ENCODE measurements at places on chromosomes 6 and 20.

DNA sequence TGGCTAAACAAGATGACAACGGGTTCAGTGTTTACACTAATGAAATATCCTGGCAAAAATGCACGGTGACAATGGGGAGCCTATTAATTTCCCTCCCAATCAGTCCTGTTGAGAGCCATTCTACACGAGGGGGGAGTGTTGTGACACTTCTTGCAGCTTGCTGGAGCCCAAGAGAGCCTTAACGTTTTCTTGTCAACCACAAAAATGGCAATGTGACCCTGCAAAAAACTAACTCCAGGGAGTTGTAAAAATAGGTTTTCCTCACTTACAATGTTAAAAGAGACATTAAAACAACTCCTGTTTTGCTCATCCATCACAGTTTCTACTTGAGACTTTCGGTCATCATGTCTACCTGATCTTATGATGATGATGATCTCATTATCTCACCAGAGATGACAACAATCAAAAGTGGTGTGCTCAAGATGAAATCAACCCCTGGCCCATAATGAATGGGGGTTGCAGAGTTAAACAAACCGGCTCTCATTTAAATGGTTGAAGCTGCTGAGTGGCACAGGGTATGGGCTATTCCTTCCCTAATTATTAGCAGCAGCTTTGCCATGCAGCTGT is 57.9 kb downstream of the GJA10 start:
- no peak for DNase-seq

- DNase-seq = no peak
Observed at GRCh38 chr20:10739134-10739533, 65.3 kb upstream of the JAG1 start.

DNA sequence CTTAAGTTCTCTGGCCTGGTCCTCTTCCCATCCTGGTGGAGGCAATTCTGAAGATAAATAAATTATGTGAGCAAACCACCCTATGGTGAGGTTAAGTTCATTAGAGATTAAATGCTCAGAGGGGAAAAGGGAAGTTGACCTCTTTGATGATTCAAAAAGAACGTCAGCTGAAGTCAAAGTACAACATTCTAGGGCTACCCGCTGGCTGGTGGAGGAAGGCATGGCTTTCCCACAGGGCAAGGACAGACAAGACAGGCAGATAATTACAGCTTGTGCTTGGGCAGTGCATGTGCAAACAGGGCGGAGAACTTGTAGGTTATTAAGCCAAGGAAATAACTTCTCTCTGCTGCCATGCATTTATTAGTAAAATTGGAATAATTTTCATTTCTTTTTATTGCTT is 91.0 kb upstream of the SLC24A3 start:
- DNase-seq = no peak

- no peak for DNase-seq
Observed at GRCh38 chr20:25199473-25200260, 4.2 kb downstream of the ENTPD6 start.

GRCh38 chr6:6878887-6879585 is 228.7 kb upstream of the RREB1 start:
- DNase-seq = no peak

DNA sequence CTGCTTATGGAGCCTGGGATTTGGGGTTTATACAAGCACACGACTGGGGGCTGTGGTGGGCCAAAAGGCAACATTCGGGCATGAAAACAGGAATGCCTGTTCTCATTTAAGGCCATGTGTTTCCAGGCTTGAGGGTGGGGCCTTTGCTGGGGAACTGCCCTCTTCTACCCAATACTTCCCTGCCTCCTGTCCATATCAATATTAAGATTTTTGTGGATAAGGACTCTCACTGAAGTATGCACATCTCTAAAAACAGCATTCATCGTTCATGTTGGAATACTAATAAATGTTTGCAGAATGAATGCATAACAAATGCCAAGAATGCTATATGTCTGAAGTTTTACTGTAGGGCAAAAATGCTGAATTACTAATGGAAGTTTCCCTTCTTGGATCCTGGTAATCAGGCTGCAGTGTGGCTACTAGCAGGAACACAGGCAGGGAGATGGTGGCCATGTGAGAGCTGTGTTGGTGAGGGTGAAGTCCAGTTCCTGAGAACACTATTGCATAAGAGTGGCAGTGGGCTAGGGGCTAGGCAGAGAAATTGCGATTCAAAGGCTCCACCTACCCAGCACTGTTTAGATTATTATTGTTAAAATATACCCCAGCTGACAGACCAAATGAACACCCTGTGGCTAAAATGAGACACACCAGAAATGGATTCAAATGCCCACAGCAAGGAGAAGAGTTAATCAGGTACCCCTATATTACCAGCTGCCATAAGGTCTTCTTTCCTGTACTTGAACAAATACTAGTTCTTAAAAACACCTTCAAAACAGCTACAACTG is 644.3 kb downstream of the EPM2A start:
- DNase-seq = no peak

- DNase-seq = no peak
Observed at GRCh38 chr20:53652090-53652858, 58.6 kb upstream of the ZNF217 start.

GRCh38 chr20:47741669-47742608 is 43.3 kb downstream of the SULF2 start:
- no peak for DNase-seq

DNA sequence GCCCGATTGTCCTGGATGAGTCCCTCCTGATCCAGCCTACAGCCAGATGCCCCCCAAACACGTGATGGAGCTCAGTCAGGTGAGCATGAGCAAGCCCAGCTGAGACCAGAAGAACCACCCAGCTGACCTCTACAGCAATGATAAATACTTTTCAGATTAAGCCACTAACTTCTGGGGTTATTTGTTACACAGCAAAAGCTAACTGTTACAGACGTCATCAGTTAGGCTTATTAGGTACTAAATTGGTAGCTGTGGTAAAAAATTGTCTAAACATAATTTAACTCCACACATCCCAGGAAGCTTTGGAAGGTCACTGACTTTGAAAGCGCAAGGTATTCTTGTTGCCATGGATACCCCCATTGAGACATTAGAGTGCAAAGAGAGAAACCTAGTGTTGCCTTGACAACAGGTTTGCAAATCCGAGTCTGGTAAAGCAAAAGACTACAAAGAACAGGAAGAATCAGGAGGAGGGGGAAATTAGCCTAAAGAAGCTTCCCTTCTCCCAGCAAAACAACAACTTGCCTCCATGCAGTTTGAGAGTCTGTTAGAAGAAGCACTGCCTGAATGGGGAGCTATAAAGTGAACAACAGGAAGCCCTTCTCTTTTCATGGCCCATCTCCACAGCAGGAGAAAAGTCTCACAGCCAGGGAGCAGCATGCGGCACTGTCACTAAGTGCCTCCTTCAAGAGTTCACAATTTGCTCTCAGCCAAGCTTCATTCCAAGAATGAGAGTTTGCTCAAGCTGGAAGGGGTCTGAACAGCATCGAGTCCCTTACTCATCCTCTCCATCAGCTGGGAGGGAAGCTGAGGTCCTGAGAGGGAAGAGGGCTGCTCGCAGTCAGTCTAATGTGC is 41.7 kb upstream of the ZNF831 start:
- no peak for DNase-seq

DNA sequence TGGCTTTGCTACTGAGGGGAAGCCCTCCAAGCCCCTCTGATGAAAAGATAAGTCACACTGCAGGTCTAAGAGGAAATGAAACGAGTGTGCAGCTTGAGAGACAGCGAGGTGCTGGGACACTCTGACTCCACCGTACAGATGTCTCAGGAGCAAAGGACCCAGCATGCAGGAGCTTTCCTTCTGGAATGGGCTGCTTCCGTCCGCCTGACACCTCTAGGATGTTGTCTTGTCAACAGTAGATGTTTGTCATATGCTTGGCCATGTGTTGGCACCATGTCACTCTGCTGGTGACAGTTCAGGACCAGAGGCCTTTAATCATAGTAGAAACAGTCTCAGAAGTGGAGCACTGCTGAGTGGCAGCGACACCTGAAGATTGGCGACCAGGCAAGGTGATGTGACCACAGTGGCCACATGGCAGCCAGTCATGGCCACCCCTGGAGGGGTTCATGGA is 46.7 kb downstream of the SLC24A3 start:
- no peak for DNase-seq

DNA sequence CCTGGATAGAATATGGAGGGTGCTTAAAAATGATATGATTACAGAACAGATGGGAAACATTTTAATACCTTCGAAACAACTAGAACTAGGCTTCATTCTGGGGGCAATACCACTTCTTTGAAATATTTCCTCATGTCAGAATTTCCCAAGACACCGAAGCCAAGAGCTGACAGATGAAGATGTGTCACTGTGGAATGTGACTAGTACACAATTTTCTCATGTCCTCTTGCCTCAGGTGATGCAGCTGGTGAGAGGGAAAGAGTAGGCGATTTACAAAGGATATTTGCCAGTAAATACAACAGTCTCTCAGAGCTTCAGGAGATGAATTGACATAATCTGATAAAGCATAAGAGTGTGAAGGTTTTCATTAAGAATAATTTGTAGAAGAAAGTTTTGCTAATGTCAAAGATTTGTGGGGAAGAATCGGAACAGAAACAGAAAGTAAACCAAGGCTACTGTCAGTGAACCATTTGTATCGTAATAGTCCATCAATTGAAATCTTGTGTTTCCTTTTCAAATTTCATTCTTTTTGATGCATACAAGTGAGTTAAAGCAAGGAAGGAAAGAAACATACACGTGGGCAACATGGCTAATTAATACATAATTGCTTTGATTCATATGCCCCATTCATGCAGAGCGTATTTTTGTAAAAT is 164.7 kb upstream of the CCN2 start:
- no peak for DNase-seq

DNA sequence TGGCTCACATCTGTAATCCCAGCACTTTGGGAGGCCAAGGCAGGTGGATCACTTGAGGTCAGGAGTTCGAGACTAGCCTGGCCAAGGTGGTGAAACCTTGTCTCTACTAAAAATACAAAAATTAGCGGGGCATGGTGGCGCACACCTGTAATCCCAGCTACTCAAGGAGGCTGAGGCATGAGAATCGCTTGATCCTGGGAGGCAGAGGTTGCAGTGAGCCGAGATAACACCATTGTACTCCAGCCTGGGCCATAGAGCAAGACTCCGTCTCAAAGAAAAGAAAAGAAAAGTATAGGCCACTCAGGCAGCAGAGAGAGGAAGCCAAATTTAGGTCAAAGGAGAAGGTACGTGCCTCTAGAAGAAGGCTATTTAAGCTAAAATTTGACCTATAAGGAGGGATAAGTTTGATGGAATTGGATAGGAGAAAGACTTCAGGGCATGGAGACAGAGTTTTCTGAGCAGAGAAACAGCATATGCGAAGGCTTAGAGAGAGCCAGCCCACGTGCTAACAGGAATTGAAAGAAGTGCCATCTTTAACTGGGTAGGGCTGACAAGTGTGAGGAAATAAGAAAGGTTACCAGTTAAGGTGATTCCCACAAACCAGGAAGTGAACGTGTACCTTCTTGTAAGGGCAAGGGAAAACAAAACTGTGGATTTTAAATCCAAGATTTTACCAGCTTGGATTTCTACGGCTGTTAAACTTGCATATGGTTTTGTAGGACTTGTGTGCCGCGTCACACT is 113.8 kb downstream of the IPCEF1 start:
- DNase-seq = no peak

DNA sequence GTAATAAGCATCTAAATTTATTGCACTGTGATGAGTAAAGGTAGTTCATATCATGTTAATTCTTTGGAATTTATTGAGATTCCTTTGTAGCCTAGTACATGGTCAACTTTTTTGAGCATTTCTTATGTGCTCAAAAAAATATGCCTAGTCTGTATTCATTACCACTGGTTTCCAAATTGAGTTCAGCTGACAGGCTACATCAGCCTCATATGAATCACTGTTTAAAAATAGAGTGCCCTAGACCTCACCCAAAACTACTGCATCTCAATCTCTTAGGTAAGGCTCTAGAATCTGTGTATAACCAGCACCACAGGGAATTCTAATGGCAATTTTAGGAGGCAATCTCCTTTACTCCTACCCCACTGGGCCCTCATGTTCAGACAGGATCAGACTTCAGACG is 16.7 kb upstream of the FOXF2 start:
- no peak for DNase-seq

GRCh38 chr6:150456466-150456865 is 87.7 kb downstream of the IYD start:
- DNase-seq = no peak

DNA sequence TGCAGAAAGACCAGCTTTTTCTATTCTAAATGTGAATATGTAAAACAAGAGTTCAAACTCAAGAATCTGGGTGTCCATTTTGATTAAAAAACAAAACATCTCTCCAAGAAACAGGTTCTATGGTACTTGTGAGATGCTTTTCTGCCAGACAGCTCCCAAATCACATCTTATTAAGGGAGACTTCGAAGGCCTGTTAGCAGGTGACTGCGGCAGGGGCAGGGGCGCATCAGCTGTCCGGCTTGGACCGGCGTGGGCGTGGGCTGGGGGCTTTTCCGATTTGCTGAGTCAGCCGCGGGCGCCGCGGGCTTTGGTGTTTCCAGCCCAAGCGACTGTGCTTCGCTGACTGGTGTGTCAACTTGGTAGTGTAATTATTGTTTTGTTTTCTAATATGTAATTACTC is 32.6 kb downstream of the TFAP2A start:
- DNase-seq = no peak

GRCh38 chr6:11144393-11144851 is 32.9 kb upstream of the ERVFRD-1 start:
- peak; percentile 9 for DNase-seq

DNA sequence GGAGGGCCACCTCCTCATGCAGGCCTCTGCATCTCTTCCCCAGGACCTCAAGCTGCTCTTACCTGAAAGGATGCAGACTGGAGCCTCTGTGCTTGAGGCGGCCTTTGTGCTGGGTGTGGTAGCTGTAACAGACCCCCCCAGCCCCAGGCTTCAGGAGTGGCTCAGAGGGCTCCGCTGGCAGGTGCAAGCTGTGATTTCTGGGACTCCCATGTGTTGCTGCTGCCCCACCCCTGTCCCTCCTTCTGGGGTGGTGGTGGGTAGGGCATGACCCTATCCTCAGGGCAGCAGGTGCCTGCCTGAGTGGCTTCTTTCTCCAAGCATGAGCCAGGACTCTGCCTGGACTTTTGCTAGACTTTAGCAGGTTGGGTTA is 121.2 kb downstream of the SULF2 start:
- DNase-seq = no peak

DNA sequence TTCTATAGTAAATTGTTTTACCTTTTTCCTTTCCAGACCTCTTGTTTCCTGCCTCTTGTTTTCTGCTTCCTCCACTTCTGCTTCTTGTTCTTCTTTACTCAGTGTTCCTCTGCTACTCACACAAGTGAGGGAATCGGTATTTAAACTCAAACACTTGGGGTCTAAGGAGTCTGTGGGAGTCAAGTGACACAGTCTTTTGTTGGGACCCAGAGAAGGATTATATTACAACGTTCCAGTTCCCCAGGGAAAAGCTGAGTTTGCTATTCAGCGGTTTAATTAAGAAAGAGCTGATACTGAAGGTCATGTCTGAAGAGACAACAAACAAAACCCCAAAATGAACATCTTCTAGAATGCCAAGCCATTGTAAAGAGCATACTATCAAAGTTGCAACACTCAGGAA is 107.8 kb upstream of the CITED2 start:
- no peak for DNase-seq

GRCh38 chr20:38441916-38442315 is 6.8 kb upstream of the SNHG17 start:
- no peak for DNase-seq

All from anterior cingulate cortex (tissue), 58 donors.